CD14-positive monocyte (primary cell): ENCODE measurements at places on chromosomes 16 and 17. TPM values are rescaled to one million over a fixed set of nuclear protein-coding genes. Genes with fewer than 3 reads are reported as not detected.

PTGES3L gene
- polyA plus RNA-seq = not detected

ARHGAP44 gene
- polyA plus RNA-seq = not detected

GRCh38 chr17:57077000-57077399, 8.0 kb upstream of the AKAP1 start:
- no peak for DNase-seq

- peak; percentile 81 for DNase-seq
These were observed 54.1 kb downstream of the XYLT1 start for GRCh38 chr16:17416461-17417311.

- DNase-seq = no peak
These were observed 12.3 kb upstream of the UBE2I start for GRCh38 chr16:1297018-1297696.

DNA sequence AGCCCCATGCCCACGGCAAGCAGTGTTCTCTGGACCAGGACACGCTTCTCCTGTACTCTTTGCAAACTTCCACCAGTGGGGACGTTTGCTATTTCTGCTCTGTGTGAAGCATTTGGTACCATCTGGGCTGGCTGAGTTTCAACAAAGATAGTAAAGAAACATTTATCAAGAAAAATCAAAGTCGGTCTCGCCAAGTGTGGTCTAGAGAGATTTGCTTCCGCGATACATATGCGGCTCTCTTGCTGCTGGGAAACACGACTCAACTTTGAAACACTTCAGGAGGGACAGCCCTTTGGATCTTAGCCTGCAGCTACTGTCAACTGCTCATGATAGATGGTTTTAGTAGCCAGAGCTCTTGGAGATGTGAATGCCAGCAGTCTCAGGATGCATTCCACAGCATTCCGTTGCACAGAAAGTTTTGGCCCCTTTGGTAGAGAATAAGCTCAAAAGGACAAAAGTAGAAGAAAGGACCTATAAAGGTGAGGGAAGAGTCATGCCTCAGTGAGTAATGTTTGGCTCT, 168.2 kb upstream of the CACNG3 start:
- no peak for DNase-seq

GRCh38 chr17:16989953-16990860, 18.3 kb upstream of the TNFRSF13B start:
- DNase-seq = no peak

DNA sequence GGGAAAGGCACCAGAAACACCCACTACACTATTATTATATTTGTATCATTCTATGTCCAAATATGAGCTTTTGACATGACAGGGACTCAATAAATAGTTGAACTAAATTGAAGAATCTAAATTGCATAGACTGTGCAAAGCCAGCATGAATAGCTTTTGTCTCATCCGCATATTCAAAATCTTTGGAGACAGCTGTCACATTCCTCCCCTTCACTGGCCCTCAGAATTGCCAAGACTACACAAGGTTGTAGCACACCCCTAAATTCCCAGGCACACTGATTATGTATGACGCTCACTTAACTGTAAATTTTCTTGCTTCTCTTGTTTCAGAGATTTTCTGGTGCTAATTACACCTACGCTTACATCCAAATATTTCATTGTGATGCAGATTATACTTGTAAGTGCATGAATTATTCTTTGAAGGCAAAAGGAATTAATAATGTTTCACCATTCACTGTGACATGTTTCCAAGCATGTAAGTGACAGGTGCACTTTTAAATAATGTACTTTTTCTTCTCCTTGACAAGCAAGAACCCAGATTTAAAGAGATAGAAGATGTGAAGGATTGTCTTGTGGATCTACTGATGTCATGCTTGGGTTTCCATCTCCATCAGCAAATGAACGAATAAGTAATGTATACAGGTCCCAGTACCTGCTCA, 47.5 kb downstream of the CA10 start:
- no peak for DNase-seq

DNA sequence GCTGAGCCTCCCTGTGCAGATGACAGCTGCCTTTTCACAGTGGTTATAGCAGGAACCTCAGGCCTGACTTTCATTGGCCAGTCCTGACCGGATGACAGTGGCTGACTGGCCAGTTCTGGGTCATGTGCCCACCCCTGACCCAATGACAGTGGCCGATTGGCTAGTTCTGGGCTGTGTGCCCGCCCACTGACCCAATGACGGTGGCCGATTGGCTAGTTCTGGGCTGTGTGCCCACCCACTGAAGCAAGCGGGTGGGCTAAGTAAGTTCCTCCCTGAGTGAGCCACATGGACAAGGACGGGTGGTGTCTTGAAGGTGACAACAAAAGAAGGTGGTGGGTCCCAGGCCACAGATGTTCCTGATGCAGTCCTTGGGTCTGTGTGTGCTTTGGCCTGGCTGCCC, 9.5 kb downstream of the DEF8 start:
- peak; percentile 71 for DNase-seq
